ENCODE measurements at places on chromosomes 5 and 9.

DNA sequence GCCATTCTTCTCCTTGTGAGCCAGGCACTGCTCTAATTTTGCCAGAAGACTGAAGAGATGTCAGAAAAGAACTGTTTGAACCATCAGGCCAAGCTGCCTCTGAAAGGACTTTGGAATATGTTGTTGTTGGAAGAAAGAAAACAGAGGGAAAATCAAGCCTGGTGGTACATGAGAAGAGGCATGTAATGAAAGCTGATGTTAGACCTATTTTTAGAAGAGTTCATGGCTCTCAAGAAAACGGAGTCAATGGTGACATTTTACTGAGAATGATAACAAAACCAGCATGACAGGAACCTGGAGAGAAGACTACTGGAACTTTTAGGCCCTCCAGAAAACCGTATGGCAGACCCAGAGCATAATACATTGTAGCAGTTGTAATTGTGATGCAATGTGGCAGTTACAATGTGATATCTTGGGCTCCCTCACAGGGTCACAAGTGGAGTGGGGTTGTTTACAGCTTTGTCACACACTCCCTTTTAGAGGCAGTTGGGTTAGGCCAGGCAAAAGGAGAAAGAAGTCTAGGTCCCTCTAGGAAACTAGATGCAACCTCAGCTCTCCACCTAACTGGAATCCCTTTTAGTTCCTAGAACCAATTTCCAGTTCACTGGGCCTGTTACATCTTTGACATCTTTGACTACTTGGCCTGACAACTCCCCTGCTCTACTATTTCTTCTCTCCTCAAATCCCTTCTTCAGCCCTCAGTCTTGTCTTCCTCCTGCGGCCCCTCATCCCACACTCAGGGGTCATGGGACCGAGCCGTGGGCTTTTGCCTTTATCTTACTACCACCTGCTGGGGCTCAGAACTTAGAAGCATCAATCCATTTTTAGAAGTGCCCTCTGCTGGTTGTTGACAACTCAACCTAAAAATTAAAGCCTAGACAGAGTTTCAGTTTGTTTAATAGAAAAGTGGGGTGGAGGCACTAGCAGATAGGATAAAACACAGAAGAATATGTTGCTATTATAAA, 61.2 kb upstream of the JAK2 start:
- peak; percentile 76 for DNase-seq

GRCh38 chr5:14299666-14300065, 156.5 kb downstream of the TRIO start:
- DNase-seq: no peak

- no peak for DNase-seq
Observed at GRCh38 chr5:92907938-92908606, 672.9 kb downstream of the NR2F1-AS1 start.

DNA sequence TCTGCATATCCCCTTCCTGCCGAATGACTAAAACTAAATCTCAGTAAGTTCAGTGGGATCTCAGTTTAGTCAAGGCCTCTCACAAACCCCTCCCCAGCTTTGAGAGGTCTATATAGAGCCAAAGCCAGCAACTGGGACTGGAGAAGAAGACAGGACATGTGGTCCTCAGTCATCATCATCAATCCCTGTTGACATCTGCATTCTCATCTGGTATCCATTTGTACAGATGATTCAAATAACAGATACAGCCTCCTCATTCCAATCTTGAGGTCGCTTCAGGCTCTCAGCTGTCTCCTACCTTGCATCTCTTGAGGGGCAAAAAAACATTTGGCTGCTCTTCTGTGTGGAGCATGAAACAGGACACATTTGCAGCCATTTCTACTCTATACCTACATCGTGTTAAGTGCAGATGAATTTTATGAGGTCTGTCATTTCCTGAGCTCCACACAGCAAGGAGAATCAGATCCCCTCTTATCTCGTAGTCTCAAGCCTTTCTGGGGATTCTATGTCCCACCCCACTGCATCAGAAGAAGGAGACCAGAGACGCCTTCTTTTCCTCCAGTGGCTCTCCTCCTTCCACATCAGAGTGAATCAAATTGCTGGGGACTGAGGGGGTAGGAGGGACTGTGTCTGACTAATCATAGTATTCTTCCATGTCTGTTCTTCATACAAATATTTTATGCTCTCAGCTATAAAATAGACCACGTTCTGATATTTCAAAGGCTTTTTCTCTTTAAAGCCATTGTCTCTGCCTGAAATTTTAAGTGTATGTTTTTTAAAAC, 4.7 kb upstream of the RECK start:
- no peak for DNase-seq

DNA sequence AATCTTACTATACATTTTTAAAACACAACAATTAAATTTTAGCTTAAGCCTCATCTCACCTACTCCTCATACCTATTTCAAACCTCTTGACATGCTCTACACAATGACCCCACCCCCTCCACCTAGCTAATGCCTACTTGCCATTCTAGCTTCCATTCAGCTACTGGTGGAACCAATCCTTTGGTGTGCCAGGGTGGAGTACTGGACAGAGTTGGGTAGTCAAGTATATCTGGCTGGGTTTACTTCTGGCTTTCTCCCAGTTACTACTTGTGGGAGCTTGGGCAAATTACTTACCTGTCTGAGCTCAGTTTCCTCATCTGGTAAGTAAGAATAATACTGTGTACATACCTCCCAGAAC, 24.3 kb downstream of the PLPP1 start:
- DNase-seq: no peak

Data from CD4-positive, CD25-positive, alpha-beta regulatory T cell (primary cell).